ENCODE measurements at places on chromosomes 7 and 10.

GRCh38 chr7:127899411-127899810 lies 131.8 kb downstream of the LRRC4 start:
- DNase-seq: no peak

DNA sequence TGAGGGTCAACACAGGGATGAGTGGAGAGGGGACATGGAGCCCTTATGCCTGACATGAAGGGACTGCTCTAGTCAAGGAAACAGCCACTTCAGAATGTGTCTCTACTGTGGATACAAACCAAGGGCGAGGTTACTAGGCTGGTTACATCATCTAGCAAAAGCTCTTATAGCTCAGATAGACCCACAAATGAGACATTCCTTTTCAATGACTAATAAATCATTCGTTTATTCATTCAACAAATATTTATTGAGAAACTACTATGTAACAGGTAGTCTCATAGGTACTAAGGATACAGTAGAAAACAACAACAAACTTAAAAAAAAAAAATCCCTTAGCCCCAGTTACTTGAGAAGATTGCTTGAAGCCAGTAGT lies 219.5 kb downstream of the KIAA1217 start:
- DNase-seq: peak; percentile 81

GRCh38 chr7:17844514-17845196 lies 95.6 kb downstream of the SNX13 start:
- DNase-seq: peak; percentile 29

DNA sequence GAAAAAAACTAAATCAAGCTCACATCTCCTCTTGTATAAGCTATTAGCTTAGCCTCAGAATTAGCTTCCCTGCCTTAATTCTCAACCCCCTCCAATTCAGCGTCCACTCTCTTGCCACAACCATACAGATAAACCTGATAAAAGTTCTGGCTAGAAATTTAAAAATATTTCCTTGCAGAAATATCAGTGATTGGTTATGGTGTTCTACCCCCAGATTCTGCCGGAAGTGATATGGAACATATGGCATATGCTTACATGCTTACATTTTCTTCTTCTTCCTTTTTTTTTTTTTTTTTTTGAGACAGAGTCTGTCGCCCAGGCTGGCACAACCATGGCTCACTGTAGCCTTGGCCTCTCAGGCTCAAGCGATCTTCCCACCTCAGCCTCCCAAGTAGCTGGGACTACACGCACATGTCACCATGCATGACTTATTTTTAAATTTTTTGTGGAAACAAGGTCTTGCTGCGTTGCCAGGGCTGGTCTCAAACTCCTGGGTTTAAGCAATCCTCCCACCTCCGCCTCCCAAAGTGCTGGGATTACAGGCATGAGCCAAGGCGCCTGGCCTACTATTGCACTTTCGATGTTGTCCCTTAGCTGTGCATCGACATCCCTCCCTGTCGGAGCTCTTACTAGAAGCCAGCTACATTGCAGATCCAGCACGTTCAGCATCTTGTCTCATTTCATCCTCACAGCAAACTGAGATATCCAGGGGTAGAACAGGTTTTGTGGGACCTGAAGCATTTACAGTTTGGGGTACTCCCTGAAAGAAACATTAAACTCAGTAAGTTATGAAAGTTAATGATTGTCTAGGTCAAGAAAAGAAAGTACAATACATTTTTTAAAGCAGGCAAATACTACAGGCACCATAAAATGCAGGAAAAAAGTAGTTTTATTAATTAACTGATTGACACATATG lies 205.6 kb upstream of the TCF7L2 start:
- DNase-seq: no peak

DNA sequence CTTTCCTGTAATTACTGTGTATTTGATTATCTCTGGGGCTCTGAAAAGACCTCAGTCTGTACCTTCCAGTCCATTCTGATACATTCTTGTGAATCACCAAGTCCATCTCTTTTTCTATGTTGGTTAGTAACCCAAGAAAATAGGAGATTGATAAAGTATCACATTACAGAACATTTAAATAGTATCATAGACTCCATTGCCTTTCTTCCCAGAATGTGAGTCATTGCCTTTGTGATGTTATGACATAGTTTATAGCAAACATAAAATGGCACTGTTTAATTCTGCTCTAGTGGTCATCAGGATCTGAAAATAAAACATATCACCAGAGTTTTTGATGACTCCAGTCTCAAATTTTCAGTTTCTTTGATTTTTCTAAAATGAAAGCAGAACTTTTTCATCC lies 78.4 kb downstream of the NRG3 start:
- DNase-seq: peak; percentile 17

- DNase-seq: no peak
These were observed 104.8 kb downstream of the AUTS2 start for GRCh38 chr7:69703099-69703498.

DNA sequence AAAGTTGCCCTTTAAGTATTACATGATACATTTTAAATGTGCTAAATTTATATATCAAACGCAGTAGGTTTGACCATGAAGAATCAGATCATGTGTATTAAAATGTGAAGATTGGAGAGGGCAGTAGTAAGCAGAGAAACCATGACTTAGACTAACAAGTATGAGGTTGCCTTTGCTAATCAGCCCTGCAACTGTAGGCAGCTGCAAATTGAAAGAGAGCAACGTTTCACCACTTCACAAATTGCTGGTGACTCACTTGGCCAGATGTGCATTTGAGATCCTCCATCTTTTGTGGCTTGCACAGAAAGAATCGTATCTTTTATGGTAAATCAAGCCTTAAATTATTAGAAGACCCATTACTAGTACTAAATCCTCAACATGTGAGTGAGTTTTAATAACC lies 10.1 kb upstream of the SEMA3A start:
- DNase-seq: peak; percentile 29

DNA sequence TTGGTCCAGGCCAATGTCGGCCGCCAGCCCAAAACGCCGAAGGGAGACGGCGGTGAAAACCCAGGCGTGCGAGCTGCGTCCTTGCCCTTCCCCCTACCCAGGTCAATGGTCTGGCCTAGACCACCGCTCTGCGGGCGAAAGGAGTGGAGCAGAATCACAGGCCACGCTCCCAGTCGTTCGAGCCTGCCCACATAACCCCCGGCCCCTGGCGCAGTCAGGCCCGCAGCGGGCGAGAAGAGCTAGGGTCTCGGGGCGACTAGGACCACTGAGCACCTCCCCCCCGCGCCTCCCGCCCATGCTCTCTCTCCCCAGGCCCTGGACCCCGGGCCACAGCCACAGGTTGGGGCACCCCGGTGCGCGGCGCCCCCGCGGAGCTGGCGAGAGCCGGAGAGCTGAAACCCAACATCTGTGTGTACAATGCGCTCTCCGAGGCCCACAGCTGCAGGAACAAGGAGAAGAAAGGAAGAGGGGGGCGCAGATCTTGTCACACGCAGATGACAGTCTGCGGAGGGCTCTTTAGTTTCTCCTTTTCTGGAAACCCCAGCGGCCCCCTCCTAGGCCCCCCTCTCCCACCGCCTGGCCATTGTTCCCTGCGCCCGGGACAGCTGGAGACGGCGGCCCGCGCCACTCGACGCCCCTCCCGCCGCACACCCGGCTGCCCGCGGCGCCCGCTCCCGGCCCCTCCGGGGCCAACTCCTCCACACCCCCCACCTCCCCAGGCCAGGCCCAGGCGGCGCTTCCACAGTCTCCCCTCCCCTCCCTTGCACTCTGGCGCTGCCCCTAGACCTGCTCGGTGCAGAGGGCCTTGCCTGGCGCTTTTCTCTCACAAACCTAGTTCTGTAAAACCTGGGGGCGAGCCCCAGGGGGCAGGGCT lies 355.0 kb downstream of the DNAJB6 start:
- DNase-seq: no peak

GRCh38 chr10:70905071-70906021 lies 17.0 kb upstream of the PCBD1 start:
- DNase-seq: no peak

DNA sequence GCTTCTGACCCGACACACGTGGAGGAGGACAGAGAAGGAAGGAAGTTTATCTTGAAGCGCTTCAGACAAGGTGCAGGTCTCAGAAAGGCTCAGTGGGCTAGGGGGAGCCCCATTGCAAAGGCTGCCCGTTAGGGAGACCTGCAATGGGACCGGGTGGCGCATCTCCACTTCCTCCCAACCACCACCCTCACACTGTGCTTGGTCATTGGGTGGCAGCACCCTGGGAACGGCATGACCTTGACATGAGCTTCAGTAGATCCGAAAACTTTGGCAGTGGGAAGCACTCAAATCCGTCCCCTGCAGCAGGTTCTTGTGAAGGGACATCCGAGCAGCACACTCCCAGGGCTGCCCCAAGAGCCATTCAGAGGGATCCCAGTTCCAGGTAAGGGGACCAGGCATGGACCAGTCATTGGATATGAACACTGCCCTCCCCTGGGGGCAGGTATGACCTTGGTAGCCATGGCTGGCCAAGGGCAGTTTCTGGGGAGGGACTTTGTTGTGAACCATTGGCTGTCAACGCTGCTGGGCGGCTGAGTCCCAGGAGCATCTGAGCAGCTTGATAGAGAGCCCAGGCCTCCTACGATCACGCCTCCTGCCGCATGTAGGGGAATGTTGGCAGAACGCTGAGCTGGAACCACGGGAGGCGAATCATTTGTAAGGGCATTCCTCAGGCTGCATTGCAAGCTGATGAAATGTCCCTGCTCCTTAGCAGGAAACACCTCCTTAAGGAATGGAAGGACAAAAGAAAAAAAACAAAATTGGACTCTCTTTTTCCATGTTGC lies 31.7 kb downstream of the GALNTL5 start:
- peak; percentile 69 for DNase-seq

DNA sequence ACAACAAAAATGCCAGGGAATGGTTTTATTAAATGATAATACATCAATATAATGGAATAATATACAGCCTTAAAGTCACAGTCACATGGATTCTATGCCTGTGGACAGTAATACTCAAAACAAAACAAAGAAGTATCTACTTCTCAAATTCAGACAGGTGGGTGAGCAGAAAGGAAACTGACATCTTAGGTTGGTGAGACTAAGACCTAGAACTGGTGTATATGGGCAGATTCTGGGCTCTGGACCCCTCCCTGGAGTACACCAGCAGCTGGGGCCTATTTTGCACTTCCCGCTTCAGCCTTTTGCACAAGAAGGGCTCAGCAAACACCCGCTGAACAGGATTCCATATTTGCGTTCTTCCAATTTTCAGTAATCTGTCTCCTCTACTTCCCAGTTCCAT lies 5.4 kb upstream of the FIS1 start:
- no peak for DNase-seq

DNA sequence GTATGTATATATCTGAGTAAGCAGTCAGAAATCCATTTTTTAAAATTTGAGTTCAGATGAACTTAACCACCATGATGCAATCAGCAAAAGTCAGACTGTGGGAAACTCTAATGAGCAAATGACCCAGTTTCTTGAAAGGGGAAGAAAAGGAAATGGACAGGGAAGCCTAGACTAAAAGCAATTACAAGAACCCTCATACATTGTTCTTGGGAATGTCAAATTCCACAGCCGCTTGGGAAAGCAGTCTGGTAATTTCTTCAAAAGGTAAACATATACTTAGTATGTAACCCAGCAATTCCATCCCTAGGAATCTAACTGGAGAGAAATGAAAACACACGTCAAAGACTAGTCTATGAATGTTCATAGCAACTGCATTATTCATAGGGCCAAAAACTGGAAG lies 16.4 kb upstream of the FOXK1 start:
- peak; percentile 100 for DNase-seq

DNA sequence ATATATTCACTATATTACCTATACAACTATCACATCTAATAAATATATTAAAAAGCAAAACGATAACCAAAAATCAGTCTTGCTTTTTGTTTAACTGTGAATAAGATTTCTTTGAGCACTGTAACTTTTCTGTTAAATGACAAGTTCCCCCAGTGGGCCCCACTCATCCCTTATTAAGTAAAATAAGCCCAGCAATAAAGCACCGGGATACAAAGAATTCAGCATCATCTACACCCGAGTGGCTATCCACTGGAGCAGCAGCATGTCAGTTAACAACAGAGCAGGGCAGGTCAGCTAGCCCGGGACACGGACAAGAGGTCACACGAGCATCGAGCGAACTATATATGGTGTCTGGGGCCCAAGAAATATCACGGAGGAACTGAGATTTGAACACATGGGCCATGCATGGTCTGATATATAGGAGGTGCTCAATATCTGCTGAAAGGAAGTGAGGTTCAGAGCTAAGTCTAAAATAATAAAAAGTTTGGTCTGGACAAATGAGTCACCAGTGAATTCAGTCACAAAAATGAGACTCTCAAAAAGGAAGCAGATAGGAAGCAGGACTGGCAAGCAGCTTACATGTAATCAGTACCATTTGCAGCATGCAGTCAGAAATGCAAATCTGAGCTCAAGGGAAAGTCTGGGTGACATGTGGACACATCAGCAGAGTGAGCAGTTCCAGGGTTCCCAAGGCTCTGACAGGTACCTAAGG lies 4.1 kb downstream of the ERCC6 start:
- DNase-seq: peak; percentile 77

DNA sequence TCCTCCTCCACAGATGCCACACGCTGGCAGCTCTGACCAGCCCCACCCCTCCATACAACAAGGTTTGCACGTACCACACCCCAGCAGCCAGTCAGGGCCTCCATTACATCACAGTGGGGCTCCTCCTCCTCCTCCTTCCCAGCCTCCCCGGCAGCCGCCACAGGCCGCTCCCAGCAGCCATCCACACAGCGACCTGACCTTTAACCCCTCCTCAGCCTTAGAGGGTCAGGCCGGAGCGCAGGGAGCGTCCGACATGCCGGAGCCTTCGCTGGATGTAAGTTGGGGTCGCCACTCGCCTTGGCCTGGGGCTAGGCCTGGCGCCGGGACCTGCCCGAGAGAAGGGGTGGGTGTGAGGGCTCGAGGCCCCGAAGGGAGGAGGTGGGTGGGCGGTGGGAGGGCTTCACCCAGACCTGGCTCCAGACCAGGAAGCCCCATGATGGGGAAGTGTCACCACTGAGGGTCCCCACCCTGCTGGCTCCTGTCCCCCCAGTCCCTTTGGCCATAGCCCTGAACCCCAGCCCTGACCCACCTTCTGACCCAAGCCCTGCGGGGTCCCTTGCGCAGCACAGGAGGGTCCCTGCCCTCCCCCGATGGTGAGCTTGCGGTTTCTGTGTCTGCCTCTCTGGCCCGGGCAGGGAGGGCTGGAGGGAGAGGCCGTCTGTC lies 36.2 kb upstream of the PPIF start:
- peak; percentile 40 for DNase-seq
